ENCODE measurements at places on chromosomes 3 and 15.

- DNase-seq: no peak
Measured at GRCh38 chr15:74157868-74158827, 15.4 kb upstream of the ISLR start.

GRCh38 chr15:30940359-30940758, 36.6 kb downstream of the FAN1 start:
- no peak for DNase-seq

DNA sequence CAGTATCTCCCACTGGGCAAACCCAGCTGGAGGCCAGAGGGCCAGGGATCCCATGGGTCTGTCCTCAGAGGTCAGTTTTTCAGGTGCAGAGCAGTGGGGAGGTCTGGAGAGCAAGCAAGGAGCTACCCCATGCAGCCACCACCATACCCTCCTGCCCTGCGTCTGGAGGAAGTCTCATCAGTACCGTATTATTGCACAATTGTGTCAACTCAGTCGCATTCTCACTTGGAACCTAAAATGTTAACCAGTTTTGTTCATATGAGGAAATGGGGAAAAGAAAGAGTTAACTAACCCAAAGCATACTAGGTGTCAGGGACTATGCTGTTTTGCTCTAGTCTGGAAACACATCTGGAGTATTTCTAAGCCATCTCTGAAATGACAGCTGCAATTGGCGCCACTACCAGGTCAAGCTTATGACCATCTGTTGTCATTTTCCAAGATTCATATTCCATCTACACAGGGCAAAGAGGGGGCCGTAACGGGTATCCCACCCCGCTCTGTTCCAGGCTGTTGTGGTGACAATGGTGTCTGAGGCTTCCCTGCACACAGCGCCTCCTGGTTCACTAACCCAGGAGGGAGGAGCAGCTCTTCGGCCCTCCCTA, 16.9 kb upstream of the APBA2 start:
- no peak for DNase-seq

- no peak for DNase-seq
Measured at GRCh38 chr15:68312701-68313204, 35.2 kb downstream of the FEM1B start.

- no peak for DNase-seq
Measured at GRCh38 chr3:169116056-169116693, 547.3 kb downstream of the MECOM start.

DNA sequence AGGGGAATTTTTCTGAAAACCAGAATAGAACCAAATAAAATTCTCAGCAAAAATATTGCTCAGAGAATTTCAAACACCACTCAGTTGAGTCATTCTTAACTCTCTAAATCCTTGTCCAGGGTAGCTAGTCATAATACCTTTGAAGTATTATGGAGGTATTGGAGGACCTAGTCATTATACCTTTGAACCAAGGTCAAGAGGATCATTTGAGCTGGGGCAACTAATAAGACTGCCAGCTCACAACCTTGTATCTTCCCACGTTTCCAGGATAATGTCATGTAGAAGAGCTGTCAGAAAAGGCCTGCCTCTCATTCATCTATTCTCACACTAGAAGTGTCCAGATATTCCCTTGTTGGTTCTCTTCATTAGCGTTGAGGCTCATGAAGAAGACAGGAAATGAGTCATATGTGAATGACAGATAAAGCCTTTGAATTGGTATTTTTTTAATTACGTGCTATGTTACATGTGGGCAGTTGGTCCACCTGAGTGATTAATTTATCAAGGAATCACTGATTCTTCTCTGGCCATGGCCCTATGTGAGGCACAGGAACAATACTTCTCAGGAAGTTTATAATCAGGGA, 48.3 kb downstream of the TOPAZ1 start:
- no peak for DNase-seq

- DNase-seq: no peak
Measured at GRCh38 chr15:39719109-39719508, 63.5 kb downstream of the FSIP1 start.

DNA sequence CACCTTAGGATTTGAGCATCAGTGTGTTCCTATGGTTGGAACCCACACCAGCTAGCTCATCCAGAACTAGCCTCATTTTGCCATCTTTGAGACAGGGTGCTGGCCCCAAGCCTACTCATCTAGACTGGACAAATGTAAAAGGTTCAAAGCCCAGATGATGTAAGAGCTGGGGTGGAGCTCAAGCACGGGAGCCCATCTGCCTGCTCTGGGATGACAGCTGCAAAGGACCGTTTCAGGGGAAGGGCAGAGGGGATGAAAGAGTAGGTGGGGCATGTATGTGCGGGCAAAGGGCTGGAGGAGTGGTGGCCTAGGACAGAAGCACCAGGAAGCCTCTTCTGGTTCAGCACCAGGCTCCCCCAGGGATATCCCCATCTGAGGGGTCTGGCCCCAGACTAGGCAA, 15.8 kb downstream of the CLK3 start:
- no peak for DNase-seq

DNA sequence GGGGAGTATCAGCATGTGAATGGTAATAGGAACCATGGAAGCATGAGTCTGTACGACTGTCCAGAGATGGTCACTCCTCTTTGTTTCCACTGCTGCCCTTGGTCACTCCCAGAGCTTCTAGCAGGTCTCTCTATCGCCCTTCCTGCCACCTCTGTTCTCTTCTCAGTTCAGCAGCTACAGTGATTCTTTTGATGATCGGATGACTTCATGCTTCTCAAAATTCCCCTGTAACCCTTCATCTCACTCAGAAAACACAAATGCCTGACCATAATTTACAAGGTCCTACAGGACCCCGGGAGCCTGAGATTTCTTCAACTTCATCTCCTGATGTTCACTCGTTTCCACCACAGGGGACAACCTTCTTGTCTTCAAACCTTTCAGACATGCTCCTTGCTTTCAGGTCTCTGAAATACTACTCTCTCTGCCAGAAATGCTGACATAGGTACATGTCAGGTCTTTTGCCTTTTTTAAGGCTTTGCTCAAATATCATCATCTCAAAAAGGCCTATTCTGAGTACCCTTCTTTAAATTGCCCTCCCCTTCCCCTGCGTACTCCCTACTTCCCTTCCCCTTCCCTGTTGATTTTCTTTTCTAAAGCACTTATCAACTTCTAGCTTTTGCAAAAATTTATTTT, 42.1 kb upstream of the BHLHE40 start:
- DNase-seq: no peak

DNA sequence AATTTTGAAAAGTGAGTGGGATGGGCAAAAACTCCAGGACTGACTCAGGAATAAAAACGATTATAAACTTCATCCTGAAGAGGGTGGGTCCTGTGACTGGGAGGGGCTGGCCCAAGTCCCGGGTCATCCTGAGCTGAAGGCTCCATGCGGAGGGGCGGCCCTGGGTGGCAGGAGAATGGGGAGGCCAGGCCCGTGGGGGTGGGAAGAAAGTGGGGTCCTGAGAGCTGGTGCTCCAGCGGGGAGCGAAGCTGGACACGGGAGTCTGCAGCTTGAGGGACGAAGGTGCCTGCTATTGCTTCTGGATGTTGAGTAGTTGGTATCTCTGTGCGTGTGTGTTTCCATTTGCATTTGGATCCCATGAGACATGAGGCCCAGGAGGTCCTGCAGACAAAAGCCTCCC, 4.7 kb upstream of the OCA2 start:
- DNase-seq: no peak

DNA sequence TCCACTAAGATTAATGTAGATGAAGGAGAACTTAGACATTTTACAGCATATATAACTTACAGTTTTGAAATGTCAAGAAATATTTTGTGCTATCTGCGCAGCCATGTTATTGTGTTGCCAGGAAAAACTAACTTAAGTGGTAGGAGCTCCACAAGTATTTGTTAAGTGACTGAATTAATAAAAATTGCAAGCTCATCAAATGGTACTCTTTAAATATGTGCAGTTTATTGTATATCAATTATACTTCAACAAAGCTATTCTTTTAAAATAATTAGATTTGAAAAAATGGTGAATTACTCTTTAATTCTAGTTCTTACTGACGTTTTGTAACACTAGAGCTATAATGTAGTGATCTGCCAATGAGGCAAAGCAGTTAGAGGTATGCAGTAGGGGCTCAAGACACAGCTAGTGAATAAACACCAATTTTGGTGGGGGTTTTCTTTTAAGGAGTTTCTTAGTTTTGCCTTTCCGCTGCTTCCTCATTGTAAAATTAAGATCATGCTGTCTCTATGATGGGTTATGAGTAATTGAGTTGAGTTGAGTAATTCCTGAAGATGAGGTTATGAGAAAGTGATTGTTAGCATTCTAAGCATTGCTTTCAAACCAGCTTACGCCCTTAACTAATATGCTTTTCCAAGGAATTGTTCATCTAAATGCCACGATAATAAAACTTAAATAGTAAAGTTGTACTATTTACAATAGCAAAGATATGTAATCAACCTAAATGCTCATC, 10.9 kb upstream of the LXN start:
- no peak for DNase-seq

DNA sequence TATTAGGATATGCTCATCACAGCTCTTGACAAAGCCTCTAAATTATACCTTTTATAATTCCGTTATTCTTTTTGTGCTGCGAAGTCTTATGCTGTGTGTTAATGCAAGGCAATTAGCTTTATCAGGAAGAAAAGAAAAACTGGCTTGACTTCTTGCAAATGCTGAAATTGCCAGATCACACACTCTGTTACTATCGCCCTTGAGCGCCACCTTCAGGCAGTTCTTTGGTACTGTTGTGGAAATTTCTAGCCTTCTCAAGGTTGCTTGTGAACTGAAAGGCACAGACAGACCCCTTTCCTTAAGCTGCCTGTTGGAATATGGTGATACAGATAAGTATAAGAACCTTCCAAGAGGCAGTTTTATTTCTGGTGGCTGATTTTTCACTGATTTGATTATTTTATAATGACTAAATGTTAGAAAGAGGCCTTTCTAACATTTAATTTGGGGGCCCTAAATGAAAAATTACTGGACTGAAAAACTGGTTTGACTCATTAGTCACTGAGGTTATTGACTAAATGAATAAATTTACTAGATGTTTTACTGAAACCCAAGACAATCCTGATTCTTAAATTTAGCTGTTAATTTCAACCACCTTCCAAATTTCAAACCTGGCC, 126.2 kb upstream of the RASGRP1 start:
- DNase-seq: peak; percentile 12

DNA sequence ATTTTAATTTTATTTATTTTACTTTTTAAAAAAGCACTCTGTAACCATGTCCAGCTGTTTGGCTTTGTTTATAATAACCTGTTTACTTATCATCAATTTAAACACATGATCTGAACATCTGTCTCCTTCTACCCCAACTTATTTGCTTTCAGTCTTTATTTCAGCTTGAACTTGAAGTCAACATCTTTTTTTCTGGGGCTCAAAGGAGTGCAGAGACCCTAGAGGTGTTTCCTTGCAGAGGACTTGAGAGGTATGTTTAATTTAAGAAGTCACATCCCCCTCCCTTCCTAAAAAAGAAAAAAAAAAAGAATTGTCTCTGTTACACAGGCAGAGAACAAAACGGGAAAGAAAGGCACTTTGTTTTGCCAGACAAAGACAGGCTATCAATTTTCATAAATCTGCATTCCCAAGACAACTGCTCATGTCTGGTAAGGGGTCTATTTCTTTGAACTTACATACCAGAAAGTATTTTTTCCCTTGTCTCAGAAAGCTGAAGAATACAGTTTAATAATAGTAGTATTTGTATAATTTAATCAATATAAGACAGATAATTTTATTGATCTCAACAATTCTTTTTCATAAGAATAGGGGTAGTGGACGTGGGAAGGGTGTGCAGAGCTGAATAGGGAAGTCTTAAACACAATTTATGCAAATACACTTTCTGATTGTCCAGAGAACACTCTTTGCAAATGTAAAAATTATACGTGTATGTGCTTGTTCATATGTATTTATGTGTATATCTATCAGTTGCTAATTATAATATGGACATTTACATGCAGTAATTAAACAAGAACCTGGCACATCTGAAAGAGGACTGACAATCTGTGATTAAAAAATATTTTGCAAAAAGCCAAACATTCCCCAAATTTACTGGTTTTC, 109.7 kb upstream of the PDZRN3 start:
- no peak for DNase-seq

DNA sequence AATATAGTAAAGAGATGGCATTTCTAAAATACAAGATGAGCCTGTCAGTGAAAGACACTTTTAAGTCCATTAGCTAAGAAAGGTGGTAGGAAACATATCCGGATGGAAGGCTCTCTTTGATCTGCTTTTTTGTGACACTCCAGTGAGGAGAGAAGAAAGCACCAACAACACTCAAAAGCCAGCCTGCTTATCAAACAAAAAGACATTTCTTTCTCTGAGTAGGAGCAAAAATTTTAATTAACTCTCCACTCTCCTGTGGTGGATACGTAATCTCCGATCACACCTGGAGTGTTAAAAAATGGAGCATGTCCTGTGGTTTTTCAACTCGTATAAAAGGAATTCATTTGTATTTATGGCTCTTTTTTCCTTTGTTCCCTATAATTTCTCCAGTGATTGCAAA, 65.3 kb downstream of the OXNAD1 start:
- peak; percentile 33 for DNase-seq

DNA sequence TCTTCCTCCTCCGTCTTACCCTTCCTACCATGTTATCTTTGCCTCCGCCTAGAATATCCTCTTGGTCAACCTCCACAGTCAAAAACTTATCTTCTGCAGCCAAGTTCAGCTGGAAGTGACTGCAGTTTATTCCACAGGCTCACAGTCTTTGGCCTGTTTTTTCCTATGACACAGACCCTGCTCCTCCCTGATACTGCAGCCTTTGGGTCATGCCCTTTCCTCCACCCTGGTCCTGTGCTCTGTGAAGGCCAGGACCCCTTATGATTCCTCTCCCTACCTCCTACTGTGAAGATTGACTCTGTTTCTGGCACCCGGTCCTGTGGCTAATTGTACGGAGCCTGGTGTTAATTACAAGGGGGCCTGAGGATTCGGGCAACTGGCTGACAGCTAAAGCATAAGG, 49.3 kb upstream of the SCN5A start:
- no peak for DNase-seq

- DNase-seq: no peak
Measured at GRCh38 chr3:69536306-69537020, 150.6 kb upstream of the FRMD4B start.

- no peak for DNase-seq
Measured at GRCh38 chr3:38367779-38368178, 21.2 kb downstream of the XYLB start.

GRCh38 chr3:146680617-146681016, 75.5 kb upstream of the PLSCR5 start:
- DNase-seq: no peak

GRCh38 chr15:73684581-73685455, 635 bp downstream of the CD276 start:
- DNase-seq: peak; percentile 2

- DNase-seq: peak; percentile 86
Measured at GRCh38 chr3:127073941-127074820, 91.3 kb downstream of the PLXNA1 start.

- no peak for DNase-seq
Measured at GRCh38 chr15:39239562-39239961, 341.3 kb upstream of the THBS1 start.

DNA sequence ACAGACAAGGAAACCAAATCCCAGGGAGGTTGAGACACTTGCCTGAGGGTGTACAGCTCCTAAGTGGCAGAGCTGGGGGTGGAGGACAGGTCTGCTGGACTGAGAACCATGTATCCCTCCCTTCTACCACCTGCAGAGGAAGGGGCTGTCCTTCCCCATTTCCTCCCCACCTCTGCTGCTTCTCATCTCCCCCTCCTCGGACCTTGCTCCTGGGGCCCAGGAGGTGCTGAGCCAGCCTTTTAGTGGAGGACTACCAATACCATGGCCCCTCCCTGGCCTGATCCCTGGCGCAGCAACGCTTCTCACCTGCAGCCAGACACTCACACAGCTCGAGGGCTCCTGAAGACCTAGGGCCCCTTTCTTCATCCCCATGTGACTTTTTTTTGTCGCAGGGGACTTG, 50.4 kb downstream of the IDH2 start:
- DNase-seq: no peak

GRCh38 chr3:72161881-72162595, 377.1 kb upstream of the PROK2 start:
- DNase-seq: peak; percentile 15
